Omental fat pad (tissue), 4 donors: ENCODE measurements at places on chromosomes 7 and 10. TPM values are rescaled to one million over a fixed set of nuclear protein-coding genes. Genes with fewer than 3 reads are reported as not detected.

DNA sequence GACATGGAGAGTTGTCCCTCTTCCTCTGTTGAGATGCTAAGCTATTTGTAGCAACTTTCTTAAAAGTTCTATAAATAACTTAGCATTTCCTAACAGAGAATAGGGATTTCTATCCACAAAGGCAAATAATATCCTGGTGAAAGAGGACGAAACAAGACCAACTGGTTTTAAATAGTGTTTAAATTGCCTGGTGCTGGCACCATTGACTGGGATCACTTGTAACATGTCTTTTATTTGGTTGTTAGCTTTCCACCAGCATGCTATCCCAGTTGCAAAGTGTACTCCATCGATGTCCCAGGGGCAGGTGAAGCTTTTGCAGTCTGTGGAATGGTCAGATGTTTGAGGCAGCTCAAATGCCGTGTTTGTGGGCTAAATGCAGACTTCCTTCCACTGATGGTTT, 3.7 kb downstream of the SUFU start:
- no peak for DNase-seq

DNA sequence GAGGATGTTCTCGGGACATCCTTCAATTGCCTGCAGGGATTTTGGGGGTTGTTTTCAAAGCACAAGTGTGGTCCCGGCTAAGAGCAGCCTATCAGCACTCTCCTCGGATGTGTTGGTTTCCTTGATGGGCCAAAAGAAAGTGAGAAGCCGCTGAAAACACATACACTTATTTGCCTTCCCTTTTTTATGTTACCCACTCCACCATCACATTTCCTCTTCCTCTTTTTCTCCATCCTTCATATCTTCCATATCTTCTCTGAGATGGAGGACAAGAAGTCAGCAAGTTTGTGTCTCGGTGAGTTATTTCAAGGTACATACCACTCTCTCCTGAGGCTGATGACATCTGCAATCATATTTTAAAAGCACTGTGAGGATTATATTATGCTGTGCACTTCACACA, 64.0 kb downstream of the ZNF33B start:
- DNase-seq: no peak

DNA sequence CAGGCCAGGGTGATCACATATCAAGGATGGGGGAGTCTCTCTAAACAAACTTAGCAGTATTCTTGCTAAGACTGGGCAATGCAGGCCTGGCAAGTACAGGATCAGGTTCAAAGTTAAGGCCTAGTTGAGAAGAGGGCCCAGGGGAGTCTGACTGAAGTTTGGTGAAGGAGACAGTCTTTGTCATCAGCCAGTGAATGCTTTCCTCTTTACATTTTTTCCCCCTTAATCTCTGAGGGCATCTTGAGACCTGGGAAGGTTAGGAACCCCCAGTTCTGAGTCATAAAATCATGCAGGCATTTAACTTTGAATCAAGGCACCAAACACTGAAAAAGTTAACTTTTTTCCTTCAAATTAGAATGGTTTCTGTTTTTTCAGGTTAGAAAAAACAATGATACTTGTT, 311.5 kb downstream of the REEP3 start:
- no peak for DNase-seq

PLXDC2 gene
- 72.0 TPM for total RNA-seq

DNA sequence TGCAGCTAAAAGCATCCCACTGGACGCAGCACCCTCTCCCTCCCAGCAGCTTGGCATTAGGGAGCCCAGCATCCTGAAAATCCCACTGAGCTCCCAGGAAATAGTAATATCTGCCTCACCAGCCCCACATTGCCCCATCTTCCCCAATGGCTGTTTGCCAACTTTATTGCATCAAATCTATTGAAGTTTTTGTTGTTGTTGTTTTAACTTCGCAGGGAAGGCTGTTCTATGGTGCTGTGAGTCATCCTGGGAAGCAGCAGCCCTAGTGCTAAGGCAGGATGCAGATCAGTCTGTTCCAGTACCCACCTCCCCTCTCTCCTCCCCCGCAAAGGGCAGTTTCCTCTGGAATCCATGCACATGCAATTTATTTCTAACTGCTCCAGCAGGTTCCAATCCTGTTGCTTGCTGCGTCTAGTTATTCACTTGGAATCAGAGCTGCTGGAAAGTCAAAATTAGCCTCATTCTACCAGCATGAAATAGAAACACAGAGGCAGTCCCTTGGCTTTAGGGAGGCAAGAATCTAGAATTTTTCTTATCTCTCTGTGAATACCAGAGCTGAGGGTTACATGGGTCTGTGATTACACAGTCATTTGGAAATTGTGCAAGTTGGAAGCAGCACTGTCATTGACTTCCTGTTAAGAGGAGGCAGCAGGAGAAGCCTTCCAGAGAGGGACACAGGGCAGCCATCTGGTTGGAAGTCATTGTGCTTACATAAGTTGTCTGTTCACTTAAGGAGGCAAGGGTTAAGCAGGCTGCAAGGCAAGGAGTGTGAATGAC, 115.9 kb upstream of the CACUL1 start:
- DNase-seq: peak; percentile 48

DNA sequence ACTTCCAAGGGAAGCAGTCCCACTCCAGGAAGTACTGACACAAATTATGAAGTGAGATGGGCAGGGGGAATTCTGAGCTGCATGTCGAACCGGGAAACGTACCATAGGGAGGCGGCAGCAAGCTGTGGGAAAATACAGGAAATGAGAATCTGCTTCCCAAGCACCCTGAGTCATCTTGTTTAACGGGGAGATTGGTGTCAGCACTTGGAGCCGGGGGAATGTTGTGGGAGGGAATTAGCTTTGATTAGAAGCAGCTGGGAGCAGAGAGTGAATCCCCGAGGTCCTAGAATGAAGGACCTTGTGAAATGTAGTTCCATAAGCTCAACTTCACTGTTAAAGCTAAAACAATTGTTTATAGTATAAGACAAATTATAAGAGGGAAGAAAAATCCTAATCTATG, 141.4 kb upstream of the PRKCQ start:
- no peak for DNase-seq

FGFR2 gene
- total RNA-seq: 2.0 TPM

FAM25A gene
- not detected for total RNA-seq

DNA sequence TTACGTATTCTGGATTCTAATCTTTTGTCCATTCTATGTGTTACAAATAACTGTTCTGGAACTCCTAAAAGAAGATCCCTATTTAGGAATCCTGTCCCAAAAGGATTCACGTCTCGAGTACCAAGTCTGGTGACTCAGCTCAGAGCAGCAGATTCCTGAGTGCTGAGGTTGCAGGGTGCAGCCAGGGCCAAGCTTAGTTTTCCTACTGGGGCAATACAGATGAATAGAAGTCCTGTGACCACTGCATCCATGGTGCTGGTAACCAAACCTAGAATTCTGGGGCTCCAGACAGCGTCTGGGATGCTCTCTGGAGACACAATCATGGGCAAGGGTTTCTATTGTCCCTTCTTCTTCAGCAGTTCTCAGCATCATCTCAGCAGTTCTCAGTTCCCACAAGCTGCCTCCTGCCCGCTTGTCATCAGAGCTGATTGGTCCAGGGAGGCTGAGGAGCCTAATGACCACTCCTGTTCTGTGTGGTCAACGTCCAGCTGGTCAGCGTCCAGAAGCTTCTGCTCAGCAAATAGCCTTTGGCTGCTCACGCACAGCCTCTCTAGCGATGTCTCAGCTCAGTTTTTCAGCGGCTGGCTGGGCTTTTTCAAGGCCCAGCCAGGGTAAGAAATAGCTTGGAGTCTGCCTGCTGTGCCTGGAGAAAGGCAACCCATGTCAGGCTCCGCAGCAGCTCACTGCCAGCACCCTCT, 50.4 kb upstream of the C7orf33 start:
- DNase-seq: no peak

CALD1 gene
- total RNA-seq: 207 TPM

DNA sequence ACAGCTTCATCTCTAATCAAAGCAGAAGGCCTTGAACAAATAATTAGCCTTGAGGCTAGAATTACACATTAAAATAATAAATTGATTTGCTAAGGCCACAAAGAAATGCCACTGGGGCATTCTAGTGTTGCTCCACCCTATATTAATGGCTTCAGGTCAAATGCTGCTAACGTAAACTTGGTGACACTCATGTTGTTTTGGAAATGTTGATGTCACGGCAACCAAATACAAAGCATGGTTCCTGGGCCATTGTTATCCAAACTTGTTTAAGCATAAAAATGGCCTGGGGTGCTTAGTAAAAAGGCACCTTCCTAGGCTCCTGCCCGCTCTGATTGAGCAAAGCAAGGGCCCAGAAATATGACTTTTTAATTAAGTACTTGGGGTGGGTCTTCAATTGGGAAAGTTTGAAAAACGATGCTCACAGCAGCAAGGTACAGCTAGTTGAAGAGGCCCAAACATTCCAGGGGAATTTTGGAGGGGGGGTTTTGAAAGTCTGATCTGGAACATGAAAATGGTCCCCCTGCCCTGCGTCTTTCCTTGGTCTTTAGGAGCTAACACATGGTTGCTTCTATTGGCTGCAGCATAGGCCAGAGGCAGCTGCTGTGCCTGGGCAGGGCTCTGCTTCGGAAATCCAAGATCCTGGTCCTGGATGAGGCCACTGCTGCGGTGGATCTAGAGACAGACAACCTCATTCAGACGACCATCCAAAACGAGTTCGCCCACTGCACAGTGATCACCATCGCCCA, 67.8 kb downstream of the ABCC2 start:
- no peak for DNase-seq

CRYGN gene
- total RNA-seq: not detected

- no peak for DNase-seq
These were observed 65.6 kb upstream of the MKI67 start for GRCh38 chr10:128191847-128192246.

DNA sequence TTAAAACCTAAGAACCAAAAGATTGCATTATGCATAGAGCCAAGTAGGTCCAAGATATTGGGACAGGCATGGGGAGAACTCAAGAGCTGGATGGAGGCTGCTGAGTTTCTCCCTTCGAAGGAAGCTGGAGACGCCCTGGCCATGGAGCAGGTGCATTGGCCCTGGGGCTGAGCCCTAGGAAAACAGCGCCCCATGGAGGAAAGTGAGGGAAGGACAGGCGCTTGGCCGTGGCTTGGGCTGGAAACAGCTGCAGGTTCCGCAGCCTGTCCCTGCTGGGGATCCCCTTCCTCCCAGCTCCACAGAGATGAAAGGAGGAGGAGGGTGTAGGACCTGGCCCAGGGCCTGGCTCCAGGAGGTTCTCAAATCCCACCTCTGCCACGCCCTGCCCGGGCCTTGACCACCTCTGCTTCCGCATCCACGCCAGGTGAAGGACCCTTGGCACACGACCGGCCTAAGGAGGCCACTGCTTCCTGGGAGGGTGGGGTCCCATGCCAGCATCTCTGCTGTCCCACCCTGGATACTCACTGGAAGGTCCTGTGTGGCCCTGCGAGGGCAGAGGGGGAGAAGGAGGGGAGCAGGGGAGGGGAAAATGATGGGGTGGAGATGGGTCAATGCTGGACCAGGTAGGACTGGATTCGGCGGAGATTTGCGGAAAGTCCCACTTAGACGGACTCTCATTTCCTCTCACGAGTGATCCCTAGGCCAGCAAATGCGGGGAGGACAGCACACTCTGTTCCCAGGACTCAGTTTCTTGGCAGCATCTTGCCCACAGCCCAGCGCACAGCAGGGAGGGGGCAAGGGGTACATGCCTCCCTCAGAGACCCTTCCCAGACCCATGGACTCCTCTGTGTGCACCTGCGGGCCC, 258.6 kb upstream of the TCERG1L start:
- no peak for DNase-seq

NKX2-3 gene
- 1.1 TPM for total RNA-seq

GRCh38 chr10:117684046-117684610, 141.6 kb downstream of the EMX2 start:
- DNase-seq: no peak

SPDYE5 gene
- total RNA-seq: not detected

GRCh38 chr7:26653430-26654399, 210.7 kb downstream of the SKAP2 start:
- DNase-seq: no peak

- no peak for DNase-seq
These were observed 337.6 kb downstream of the CCSER2 start for GRCh38 chr10:84665883-84666463.

SGCE gene
- 110 TPM for total RNA-seq

- DNase-seq: no peak
These were observed 74.2 kb downstream of the NOC3L start for GRCh38 chr10:94288361-94289101.

TMUB1 gene
- 38.5 TPM for total RNA-seq

- no peak for DNase-seq
These were observed 11.8 kb downstream of the SFXN2 start for GRCh38 chr10:102726274-102726673.

METTL2B gene
- total RNA-seq: 22.7 TPM

DNA sequence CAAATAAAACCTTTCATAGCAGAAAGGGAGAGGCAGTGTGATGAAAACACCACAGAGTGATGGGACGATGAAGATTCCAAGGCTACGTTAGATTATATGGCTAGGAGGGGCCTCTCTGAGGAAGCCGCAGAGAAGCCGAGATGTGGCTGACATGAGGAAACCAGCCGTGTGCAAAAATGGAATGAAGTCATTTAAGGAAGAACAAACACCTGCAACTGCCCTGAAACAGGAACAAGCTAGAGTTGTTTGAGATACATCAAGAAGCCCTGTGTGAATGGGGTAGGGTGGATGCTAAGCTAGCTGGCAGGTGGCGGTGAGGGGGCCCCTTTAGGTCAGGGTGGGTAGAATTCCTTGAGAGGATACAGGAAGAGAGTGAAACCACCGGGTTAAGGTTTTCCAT, 129.5 kb downstream of the KLF6 start:
- no peak for DNase-seq

GRCh38 chr7:120421151-120421651, 148.2 kb downstream of the KCND2 start:
- no peak for DNase-seq

DNA sequence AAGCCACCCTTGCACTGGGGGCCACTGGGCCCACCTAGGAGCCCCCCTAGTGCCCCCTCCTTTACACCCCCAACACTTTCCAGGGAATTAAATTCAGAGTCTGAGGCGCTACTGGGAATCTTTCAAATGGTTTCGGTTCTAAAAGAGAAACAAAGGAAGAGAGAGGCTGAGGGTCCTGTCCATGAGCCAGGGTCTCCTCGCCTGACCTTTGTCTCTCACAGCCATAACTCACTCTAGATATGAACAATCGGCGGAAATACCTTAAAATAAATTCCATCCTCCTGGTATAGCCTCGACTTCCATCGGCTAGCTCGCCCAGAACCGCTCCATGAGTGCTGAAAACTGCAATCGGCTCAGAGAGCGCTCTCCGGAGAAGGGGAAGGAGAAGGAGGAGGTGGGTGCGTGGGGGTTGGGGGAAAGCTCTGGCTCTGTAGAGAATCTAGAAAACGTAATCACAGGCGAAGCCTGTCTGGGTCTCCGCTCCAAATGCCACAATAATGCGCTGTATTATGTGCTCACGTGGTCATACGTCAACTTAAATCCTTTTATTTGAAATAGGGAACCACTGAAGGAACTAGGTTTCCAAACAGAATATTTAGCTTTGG, 12.6 kb downstream of the HOXA4 start:
- DNase-seq: no peak

DNA sequence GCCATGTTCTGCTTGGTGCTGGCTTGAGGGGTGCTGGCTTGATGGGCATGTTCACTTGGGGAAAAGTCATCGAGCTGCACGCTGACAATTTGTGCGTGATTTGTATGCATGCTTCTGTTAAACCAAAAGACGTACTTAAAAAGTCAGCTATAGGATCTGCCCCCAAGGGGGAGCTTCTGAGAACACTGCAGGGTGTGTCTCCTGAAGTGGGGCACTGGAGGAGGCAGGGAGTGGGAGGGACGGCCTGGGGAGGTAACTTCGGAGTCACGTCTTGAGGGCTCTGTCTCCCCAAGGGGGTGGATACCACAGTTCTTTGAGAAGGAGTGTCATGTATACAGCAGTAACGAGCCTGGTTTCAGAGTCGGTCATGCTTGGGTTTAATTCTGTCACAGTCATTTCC, 406.5 kb downstream of the PLXNA4 start:
- no peak for DNase-seq

CYP26C1 gene
- total RNA-seq: 0.36 TPM

CYP26A1 gene
- total RNA-seq: not detected
